Kidney capillary endothelial cell (primary cell): ENCODE measurements at places on chromosomes 5 and 9.

- no peak for DNase-seq
Measured at GRCh38 chr5:32406650-32407049, 37.9 kb downstream of the ZFR start.

DNA sequence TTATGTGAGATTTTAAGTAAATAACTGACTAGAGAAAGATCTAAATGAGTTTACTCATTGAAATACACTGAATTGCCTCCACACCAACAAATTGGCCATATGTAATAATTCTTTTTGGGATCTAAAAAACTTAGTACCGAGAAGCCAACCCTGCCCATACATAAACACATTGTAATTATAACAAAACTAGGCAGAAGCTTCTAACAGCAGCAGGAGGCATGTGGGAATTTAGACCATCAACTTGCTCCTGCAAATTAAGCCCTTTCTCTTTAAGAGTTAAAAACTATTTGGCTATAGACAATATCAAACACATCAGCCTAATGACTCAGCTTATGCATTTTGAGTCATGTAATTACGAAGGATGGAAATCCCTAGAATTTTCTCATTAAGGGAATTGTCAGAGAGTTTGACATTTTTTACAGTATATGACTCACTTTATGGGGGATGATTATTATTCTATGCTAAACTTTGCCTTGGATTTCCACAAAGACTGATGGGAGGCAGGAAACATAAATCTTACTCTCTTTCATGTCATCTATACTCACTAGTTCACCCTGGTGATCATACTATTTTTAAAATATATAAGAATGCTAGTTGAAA, 1.0 kb downstream of the IL7R start:
- DNase-seq: peak; percentile 94

- no peak for DNase-seq
Measured at GRCh38 chr5:5884593-5884992, 462.1 kb downstream of the ICE1 start.

GRCh38 chr5:156803404-156803803, 46.7 kb upstream of the PPP1R2B start:
- DNase-seq: no peak

DNA sequence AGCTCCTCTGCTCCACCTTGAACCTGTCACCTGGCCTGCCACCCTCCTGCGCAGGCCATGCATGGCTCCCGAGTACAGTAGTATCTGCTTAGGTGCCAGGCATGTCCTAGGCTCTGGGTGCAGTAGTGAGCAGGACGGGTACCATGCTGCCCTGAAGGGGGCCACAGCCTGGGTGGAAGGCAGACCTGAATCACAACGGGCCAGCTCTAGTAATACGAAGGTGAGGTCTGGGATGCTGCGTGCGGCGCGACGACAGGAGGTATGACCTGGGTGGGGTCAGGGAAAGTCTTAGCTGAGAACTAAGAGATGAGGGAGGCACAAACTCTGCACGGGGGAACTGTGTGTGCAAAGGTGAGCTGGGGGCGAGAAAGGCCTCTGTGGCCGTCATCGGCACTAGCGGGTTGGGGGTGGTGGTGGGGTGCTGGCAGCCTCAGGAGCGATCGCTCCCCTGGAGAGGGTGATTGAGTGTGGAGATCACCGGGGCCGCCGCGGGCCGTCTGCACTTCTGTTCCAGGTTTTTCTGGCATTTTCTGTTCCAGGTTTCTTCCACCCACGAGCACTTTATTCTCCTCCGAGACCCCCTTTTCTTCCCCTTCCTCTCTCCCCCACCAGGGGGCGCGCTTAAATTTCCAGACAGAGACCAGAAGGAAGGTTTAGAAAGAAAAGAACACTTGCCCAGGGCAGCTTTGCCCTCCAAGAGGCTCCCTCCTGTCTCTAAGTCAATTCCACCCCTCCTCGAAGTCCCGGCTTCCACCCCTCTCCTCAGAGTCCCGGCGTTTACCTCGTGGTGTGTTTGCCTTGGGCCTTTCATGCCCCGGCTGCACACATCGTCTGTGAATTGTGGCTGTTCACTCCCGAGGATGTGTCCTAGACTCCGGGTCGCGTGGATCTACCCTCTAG, 15.1 kb downstream of the PDLIM4 start:
- DNase-seq: no peak
